Effector memory CD8-positive, alpha-beta T cell (primary cell): ENCODE measurements at places on chromosomes 4 and X.

- DNase-seq, result no peak
These were observed 19.3 kb downstream of the NOA1 start for GRCh38 chr4:56958111-56958517.

- DNase-seq, result no peak
These were observed 444.3 kb upstream of the GRIA3 start for GRCh38 chrX:122739770-122740169.

DNA sequence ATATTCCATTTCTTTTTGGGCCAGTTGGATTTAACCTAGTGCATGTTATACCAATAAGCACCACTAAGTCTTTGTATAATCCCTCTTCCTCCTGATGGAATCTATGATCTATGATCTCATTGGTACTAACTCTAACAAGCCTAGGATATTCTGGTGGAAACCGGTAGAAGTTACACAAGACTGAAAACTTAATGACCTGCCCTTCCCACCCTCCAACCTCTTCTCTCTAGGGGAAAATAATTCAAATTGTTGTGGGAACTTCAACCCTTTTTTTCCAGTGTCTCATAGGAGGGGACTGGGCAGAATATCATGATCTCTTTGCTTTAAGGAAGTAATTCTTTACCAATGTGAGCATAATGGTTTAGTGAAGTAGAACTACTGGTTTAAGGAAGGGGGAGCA, 289.5 kb upstream of the BOD1L1 start:
- no peak for DNase-seq

GRCh38 chr4:74768857-74769525, 25.3 kb downstream of the BTC start:
- DNase-seq, result no peak

DNA sequence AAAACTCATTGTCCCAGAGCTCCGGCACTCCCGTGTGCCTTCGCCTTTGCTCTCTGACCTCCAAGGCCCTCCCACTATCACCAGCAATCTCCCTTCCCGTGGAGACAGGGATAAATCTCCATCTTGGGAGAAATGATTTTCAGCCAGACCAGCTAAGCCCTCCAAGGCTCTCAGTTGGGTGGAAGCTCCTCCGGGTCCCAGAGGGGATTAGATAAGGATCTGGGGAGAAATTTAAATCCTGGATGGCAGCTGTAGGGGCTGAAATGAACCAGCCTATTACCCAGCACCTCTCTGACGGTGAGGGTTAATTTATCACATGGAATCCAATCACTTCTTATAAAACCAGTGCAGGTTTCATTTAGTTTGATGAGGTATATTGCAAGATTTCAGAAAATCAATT, 366.2 kb downstream of the FBXW7 start:
- DNase-seq, result no peak
